NCI-H1092 (cell line): ENCODE measurements at places on chromosomes 2 and 18.

GRCh38 chr18:41391616-41392595 is 563.1 kb upstream of the PIK3C3 start:
- peak; percentile 79 for DNase-seq

DNA sequence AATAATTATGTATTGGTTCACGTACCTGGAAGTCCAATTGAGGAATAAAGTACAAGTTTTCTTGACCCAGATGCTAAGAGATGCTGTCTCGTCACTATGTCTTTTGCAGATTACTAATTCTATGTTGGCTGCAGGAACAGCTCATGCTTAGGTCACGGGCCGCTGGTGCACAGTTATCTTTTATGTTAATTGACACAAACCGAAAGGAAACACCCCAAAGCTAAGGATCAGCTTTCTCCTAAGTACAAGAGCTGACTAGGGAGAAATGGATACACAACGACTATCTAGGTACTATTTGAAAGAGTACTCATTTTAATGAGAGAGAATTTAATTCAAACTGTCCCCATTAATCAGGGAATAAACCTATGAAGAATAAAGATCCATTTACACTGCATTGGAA is 217.7 kb upstream of the SLC35G4 start:
- no peak for DNase-seq

GRCh38 chr2:74001781-74002504 is 17.2 kb downstream of the TET3 start:
- DNase-seq = no peak

DNA sequence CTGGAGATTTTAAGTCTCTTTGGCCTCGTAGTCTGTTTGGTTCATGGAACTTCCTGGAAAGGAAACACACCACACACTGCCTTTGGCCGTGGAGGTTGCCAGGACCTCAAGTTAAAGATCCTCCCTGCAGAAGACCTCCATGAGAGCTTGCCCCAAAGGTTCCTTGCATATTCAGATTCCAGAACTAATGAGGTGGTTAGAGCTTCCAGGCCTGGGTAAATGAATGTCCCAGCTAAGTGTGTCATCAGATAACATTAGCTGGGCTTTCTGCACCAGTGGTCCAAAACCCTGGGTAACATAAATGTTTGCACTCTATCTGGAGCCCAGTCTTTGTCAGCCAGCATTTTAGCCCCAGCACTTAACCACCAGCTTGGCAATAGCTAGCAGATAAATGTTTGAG is 122.1 kb upstream of the EML6 start:
- no peak for DNase-seq

DNA sequence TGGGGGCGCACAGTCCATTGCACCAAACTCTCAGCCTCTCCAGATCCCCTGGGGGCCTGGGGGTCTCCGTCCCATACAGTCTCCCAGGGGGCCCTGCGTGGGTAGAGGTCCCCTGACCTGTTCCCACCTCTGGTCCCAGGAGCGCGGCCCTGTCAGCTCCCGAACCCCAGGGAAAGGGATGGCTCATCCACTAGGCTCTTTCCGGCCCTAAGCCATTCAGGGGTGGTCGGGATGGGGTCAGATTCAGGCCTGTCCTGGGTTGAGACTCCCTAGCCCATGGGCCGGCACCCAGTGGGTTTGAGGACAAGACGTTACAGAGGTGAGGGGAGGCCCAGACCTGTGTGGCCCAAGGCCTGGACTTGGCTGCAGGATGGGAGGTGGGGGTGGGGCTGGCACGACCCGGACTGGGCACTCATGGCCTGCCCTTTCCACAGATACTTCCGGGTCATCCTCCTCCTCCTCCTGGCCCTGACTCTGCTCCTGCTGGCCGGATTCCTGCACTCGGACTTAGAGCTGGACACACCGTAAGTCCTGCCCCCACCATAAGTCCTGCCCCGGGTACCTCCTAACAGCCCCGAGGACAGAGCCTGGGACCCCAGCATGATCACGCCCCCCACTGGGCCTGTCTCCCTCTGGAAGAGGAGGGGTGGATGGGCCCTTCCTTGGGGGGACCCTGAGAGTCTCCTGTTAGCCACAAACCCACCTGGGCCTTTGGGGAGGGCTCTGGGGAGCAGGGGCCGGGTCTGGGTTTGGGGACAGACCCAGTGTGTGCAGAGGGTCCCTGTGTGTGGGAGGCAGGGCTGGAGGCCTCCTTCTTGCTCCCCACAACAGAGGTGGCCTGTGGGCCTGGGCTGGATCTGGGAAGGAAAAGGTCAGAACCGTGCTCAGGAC is 10.1 kb upstream of the NEU4 start:
- no peak for DNase-seq

- DNase-seq = no peak
Measured at GRCh38 chr2:191593622-191594385, 84.1 kb upstream of the NABP1 start.

- DNase-seq = no peak
Measured at GRCh38 chr2:127226520-127227263, 6.6 kb upstream of the CYP27C1 start.

- no peak for DNase-seq
Measured at GRCh38 chr18:49843131-49843530, 29.8 kb upstream of the ACAA2 start.

DNA sequence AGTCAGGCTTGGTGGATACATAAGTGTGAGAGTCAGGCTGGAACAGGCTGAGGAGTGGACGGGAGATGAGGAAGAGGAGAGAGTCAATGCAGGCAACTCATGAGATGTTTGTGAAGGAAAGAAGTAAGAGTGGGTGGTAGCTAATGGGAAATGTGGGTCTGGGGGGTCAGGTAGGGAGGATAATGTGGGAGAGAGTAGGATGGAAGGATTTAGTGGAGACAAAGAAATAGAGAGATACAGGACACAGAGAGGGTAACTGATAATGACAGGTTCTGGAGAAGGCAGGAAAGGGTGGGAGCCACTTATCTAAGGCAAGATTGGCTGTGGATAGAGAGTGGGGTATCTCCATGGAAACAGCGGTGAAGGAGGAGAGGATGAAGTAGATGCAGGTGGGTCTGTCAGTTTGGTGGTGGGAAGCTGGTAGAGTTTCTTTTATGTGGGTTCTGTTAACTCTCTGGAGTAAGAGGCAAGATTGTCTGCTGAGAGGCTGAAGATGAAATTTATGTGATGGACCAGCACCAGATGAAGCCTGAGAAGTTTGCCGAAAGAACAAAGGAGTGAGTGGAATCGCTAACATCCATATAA is 190.6 kb upstream of the SPRED2 start:
- DNase-seq = no peak

GRCh38 chr2:214310319-214310718 is 100.5 kb upstream of the VWC2L start:
- no peak for DNase-seq

- no peak for DNase-seq
Measured at GRCh38 chr2:99819766-99820165, 322.6 kb downstream of the AFF3 start.

GRCh38 chr2:230690439-230690838 is 22.2 kb upstream of the CAB39 start:
- no peak for DNase-seq

- no peak for DNase-seq
Measured at GRCh38 chr2:236178890-236179235, 10.7 kb upstream of the GBX2 start.

DNA sequence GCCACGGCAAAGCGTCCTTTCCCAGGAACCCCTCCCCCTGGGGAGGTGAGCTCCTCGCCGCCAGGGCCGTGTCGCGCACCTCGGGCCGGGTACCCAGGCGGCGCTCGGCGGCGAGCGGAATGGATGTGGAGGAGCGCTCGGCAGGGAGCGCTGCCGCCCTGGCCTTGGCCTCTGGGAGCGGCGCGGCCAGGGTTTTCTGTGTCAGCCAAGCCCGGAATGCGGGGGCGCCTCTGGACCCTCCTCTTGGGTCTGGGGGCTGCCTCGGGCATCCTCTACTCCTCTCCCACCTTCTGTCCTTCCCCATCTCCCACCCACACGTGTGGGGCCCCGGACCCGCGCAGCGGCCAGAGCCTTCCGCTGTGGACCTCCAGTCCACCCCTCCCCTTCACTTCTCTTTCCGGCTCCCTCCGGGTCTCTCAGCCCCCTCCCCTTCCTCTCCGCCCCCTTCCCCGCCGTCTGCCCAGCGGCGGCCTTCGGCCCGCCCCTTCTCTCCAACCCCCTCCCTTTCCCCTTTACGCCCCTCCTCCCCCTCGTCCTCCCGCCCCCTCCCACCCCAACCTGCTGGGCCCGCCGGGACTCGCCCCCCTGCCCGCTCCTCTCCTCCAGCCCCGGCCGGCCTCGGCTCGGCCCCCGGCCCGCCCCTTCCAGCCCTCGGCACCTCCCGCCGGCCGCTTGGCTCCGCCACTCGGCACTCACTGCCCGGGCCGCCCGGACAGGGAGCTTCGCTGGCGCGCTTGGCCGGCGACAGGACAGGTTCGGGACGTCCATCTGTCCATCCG is at the start of gene MERTK:
TSS of gene MERTK (plus strand) at position 684 of the 779 bp plus-strand sequence. CDS start 129 bp downstream, outside the sequence.
- DNase-seq = peak; percentile 26

DNA sequence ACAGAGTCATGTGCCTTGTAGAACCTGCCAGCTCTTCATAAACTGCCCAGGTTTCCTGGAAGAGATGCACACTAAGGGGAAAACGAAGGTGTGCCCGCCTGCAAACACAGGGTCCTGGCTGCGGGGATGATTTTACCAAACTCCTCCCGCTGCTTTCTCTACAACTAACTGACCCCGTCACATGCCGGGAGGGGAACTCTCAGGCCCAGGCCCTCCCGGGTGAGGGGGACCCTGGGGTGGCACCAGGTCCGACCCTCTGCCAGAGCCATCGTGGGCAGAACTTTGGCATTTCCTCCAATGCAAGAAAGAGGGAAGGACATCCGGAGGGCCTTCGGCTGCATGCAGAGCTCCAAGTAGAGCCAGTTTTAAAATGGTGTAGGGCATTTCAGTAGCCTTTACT is 28.6 kb downstream of the CAPN13 start:
- DNase-seq = no peak

GRCh38 chr2:1837022-1837421 is 92.7 kb upstream of the PXDN start:
- no peak for DNase-seq
